ENCODE measurements at places on chromosomes 7 and 10.

GRCh38 chr10:15364001-15364400 is 7.1 kb downstream of the FAM171A1 start:
- no peak for DNase-seq

- DNase-seq, result no peak
Observed at GRCh38 chr10:68792115-68792514, 35.2 kb upstream of the STOX1 start.

GRCh38 chr10:93224005-93224779 is 150.5 kb downstream of the CYP26A1 start:
- DNase-seq, result no peak

DNA sequence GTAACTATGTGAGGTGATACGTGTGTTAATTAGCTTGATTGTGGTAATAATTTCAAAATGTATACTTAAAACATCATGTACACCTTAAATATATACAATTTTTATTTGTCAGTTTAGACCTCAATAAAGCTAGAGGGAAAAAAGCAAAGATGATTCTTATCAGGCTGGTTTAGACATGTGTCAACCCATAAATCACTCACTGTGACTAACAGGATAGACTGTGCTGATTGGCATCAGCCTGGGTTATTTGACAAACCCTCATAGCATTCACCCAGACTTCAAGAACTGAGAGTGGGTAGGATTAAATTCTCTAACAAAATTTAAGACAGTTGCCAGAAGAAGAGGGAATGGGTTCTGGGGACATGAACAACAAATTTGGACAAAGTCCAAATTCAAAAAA is 73.8 kb upstream of the TMEM140 start:
- no peak for DNase-seq

- DNase-seq, result no peak
Observed at GRCh38 chr7:100964630-100965029, 4.7 kb upstream of the MUC12 start.

DNA sequence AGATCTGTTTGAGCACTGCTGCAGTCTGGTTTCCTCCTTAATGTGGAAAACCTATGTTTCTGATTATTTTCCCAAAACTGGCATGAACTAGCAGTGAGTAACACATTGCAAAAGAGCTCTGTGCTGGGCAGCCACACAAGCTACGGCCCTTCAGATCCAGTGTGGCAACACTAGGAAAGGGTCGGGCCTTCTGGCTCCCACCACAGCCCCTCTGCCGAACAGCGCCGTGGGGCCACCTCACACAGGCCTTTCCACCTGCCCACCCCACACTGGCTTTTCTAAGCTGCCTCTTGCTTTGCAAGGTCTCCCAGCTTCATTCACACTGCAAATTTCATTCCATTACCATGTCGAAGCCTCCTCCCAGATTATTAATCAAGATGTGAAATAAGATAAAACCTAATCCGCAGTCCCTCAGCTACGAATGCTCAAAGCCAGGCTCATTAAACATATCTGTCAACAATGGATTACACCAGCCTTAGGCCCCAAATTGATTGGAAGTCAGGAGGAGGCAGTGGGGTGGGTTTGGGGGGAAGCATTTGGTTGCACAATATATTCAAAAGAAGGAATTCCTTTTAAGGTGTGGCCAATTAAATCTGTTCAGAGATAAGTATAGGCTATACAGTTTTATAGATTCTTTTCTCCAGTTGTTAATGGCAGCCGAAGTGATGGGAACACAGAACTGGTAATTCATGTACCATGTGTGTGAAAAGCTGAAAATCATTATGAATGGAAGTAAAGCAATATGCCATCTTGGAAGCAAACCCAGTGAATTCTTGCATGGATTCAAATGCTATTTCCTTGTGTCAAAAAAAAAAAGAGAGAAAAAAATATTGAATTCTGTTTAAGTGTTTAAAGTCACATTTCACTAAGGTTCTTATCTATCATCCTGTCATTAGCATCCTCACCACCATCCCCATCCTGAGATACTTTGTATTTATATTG is 223.7 kb downstream of the MTERF1 start:
- no peak for DNase-seq

GRCh38 chr10:125141150-125141859 is 19.1 kb downstream of the CTBP2 start:
- no peak for DNase-seq

DNA sequence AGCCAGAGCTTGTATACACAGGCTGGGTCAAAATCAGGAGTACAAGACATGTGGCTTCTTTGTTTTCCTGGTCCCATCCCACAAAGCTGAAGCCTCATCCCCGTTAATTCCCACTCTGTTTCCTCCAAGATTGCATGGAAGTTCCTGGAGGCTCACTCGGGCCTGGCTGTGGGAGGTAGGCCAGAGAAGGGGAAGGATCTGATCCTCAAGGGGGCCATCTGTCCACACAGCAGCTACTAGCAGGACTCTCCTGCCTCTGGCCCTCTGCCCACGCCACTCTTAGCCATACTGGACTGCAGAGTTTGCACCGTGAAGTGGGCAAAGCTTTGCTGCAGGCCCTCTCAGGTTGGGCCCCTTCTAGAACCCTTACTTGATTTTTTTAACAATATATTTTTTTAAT is 160.6 kb downstream of the FGFR2 start:
- no peak for DNase-seq

GRCh38 chr10:88851706-88852105 is at the start of gene ANKRD22:
Gene ANKRD22 (minus strand): TSS chr10:88851844. CDS start chr10:88851607, 237 bp downstream.
- no peak for DNase-seq

DNA sequence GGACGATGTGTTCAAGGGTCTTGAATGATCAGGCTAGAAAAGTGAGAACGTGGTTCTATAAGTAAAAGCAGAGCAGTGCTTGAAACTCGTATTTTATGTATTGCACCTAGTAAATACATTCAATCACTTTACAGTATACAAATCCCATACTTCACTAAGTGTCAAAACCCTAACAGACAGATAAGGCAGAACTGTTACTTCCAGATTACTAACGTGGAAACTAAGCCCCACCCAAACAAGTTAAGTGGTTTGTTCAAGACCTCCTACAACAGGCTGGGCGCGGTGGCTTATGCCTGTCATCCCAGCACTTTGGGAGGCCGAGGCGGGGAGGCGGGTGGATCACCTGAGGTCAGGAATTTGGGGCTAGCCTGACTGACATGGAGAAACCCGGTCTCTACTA is 9.2 kb upstream of the MYO1G start:
- DNase-seq, result no peak

- no peak for DNase-seq
Observed at GRCh38 chr7:18461785-18462467, 33.6 kb upstream of the HDAC9 start.

- DNase-seq, result no peak
Observed at GRCh38 chr10:3635697-3636096, 149.3 kb downstream of the KLF6 start.

- DNase-seq, result no peak
Observed at GRCh38 chr7:78222001-78222751, 423.6 kb downstream of the PHTF2 start.

- no peak for DNase-seq
Observed at GRCh38 chr10:124265391-124265745, 153.4 kb downstream of the OAT start.

GRCh38 chr7:112989531-112989930 is 97.1 kb downstream of the GPR85 start:
- DNase-seq, result no peak

DNA sequence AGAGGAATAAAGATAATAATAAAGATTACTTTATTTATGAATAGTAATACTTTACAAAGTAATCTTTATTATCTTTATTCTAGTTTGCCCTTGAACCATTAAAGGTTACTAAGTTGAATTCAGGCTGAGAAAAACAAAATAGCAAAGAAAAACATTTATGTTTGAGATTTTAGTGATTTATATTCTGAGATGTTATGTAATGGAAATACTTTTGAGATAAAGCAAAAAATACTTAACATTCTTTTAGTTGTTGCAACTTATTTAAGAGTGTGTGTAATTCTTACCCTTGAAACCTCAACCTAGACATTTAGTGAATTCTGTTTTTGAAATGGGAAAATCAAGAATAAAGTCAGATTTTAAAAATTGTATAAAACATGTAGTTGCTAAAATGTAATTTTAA is 40.0 kb downstream of the MINPP1 start:
- DNase-seq, result no peak

DNA sequence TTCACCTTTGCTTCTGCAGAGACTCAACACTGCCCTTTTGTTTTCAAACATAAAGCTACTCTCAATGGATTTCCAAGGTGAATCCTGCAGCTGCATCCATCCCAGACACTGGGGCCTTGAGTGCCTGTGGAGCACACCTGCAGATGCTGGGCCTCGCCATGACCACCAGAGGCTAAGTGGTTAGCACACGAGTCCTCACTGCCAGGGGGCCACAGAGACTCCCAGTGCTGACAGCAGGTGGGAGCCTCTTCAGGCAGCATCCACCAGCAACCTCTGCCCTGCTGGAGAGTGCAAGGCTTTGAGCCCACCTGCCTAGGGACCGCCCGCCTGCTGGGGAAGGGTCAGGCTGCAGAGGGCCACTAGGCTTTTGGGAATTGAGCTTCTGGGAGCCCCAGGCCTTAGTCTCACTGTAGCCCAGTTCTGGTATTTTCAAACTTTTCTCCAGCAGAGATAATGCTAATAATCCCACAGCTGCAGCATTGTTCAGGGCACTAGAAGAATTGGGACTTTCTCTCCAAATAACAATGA is 9.4 kb upstream of the HPS1 start:
- no peak for DNase-seq

- no peak for DNase-seq
Observed at GRCh38 chr10:118339111-118339510, 3.0 kb downstream of the FAM204A start.

- no peak for DNase-seq
Observed at GRCh38 chr10:70096705-70097420, 35.8 kb downstream of the AIFM2 start.

DNA sequence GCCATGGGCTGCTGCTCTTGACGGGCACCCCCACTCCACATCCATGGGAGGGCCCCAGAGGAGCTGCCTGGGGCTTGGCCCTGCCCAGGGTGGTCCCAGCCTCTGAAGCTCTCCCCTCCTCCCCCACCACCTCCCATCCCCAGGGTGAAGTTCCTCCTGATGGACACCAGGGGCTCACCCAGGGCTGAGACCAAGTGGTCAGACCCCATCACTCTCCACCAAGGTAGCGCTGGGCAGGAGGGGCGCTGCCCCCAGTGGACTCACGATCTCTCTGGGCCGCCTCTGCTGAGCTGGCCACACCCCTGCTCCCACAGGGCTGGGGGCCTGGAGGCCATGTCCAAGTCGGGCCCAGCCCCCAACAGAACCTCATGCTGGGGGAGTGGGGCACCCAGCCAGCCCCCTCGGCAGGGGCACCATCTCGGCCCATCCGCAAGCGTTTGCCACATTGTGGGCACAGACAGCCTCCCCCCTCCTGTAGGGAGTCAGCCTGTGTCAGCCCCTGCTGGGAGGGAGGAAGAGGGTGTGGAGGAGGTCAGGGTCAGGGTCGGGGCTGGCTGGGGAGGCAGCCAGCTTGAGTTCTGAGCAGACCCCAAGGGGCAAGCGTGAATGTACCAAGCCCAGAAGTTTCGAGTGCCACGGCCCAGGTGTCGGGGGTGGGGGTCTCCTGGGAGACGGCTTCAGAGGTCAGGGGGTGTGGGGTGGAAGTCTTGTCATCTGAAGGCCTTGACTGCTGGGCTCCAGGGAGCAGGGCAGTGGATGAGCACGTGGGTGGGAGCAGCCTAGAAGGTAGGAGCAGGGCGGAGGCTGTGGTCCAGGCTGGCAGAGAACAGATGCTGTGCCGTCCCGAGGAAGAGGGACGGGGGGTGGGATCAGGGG is 2.8 kb downstream of the UPK3B start:
- DNase-seq, result no peak

DNA sequence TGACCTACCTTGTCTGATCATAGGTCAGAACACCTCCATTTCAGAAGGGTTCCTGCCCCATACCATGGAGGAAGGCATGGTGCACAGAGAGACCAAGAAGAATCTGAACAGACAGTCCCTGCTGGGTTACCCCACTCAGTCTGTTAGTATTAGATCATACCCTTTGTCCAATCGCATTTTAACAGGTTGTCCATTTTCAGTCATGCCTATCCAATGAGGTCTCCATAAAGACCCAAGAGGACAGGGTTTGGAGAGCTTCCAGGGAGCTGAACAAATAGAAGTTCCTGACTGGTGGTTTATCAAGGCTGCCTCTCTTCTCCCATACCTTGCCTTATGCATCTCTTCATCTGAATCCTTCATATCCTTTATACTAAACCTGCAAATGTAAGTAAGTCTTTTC is 21.2 kb upstream of the SLC16A12 start:
- no peak for DNase-seq

DNA sequence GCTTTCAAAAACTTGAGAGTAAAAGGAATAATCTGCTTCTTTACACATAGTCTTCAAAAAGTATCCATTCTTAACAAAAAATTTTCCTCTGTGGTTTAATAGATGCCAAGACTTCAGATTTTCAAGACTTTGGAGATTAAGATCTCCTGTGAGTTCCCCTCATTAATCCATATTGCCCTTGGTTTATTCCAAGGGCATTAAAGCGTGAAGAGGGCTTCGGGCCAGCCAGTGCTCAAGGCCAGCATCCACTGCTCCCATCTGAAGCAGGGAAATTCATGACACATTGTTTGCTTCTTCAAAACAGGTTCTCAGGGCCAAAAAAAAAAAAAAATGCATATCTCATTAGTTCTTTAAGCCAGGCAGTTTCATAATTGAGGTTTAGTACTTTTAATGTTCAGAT is 137.3 kb upstream of the RHOBTB1 start:
- DNase-seq, result no peak

DNA sequence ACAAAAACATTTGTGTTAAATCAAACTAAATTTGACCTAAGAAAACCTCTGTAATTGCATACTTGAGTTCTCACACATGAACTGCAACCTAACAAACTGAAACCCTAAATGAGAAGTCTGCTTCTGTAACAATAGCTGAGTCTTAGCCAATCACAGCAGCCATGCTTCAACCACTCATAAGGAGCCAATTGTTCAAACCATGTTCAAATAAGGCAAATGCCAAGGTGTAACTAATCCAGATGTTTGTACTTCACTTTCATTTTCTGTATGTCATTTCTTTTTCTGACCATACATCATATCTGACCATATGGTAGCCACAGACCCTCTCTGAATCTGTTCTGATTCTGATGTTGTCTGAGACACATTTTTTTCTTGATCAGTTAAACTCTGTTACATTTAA is 47.5 kb upstream of the ANTXRL start:
- DNase-seq, result no peak

DNA sequence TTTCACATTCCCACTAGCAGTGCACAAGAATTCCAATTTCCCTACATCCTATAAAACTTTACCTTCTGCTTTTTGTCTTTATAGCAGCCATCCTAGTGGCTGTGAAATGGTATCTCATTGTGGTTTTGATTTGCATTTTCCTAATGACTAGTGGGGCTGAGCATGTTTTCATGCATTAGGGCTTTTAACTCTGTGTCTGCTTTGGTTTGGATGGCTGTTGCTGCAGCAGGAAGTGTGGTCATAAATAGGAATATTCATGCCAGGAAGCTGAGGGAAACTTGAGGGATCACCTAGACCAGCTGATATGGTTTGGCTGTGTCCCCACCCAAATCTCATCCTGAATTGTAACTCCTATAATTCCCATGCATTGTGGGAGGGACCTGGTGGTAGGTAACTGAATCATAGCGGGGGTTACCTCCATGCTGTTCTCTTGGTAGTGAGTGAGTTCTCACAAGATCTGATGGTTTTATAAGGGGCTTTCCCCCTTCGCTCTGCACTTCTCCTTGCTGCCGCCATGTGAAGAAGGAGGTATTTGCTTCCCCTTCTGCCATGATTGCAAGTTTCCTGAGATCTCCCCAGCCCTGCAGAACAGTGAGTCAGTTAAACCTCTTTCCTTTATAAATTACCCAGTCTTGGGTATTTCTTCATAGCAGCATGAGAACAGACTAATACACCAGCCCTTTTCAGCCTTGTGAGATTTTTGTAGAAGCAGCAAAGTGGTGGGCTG is 181.8 kb upstream of the PITRM1 start:
- no peak for DNase-seq
